ENCODE measurements at places on chromosomes 4 and X.

DNA sequence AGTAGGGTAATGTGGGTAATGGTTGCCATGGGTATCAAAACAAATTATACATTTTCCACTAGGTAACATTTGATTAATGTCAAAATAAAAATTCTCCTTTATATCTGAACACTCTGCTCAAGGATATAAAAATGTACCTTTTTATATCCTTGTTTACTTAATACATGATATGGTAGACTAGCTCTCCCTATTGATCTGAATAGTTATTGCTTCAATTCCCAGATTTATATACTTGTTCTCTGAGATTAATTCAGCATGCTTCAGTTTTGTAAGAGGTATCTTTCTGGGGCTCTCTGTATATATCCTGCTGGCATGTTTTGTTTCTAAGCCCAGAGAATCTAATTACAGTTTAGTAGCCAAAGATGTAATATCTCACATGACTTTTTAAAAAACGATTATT is 169.7 kb downstream of the NPNT start:
- no peaks in the 10 kb centered on the region for H3K27me3 ChIP-seq
- H3K36me3 ChIP-seq: no peaks in the 10 kb centered on the region
- no peaks in the 10 kb centered on the region for H3K4me1 ChIP-seq
- no peak for ATAC-seq
- H3K27ac ChIP-seq: no peak overlapping the region

DNA sequence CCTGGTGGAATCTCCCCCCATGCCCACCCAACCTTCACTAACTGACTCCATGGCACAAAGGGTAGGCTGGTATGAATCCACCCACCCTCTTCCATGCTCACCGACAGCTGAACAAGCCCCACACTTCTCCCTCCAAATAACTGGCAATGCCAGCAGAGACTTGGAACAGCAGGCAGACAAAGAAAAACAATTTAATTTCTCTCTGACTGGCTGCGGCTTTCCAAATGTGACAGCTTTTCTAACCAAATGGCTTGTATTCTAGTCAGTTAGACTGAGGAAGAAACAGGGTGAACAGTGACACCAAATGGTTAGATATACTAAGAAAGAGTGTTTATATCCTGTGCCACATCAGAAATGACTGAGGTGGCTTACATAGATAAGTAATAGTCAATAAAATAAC is 199.3 kb upstream of the ADAMTS3 start:
- H3K27me3 ChIP-seq: no peaks in the 10 kb centered on the region
- no peaks in the 10 kb centered on the region for H3K36me3 ChIP-seq
- H3K27ac ChIP-seq: peak overlapping the region; percentile 53
- ATAC-seq: peak; percentile 38

GRCh38 chr4:81685104-81685503 is 213.4 kb upstream of the RASGEF1B start:
- ATAC-seq: no peak
- H3K36me3 ChIP-seq: no peaks in the 10 kb centered on the region
- no peak overlapping the region for H3K27ac ChIP-seq
- no peaks in the 10 kb centered on the region for H3K4me1 ChIP-seq

DNA sequence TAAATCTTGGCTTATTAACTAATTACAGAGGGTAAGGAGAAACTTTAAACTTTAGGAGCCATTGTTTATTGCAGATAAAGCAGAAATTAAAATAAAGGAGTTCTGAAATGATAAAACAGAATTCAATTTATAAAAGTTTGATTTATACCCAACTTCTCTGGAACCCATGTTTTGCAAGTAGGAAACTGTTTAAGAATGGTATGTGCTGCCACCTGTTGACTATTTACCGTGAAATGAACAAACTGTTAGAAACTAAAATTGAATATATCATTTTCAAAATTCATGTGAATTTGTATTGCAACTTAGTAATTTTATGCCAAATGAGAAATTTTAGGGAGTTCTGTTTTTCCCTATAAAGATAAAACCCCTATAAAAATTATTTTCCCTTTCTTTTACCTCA is 11.0 kb upstream of the TBC1D8B start:
- H3K27me3 ChIP-seq: no peaks in the 10 kb centered on the region
- no peaks in the 10 kb centered on the region for H3K4me1 ChIP-seq
- H3K27ac ChIP-seq: no peak overlapping the region
- H3K4me3 ChIP-seq: no peak overlapping the region
- H3K36me3 ChIP-seq: no peaks in the 10 kb centered on the region
- no peak for ATAC-seq

DNA sequence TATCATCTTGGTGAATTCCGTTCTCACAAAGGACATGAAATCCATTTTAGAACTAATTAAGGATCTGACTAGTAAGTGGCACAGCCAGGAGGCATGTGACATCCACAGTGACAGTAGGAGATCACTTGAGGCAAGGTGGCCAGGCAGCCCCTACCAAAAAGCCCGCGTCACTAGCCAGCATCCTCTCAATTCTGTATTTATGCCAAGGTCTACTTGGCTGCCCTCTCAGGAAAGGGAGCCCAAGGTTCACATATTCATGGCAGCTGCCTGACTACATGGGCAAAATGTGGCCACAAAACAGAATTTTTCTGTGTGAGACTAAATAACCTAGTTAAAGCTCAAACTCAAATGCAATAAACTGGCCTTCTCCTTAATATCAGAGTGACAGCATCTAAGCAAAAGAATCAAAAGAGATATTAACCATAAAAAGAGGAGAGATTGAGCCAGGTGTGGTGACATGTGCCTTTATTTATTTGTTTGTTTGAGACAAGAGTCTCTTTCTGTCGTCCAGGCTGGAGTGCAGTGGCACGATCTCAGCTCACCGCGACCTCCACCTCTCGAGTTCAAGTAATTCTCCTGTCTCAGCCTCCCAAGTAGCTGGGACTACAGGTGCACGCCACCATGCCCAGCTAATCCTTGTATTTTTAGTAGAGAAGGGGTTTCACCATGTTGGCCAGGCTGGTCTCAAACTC is 51.5 kb downstream of the SLC9A7 start:
- no peaks in the 10 kb centered on the region for H3K4me1 ChIP-seq
- H3K4me3 ChIP-seq: no peak overlapping the region
- no peaks in the 10 kb centered on the region for H3K36me3 ChIP-seq
- no peak overlapping the region for H3K27ac ChIP-seq

DNA sequence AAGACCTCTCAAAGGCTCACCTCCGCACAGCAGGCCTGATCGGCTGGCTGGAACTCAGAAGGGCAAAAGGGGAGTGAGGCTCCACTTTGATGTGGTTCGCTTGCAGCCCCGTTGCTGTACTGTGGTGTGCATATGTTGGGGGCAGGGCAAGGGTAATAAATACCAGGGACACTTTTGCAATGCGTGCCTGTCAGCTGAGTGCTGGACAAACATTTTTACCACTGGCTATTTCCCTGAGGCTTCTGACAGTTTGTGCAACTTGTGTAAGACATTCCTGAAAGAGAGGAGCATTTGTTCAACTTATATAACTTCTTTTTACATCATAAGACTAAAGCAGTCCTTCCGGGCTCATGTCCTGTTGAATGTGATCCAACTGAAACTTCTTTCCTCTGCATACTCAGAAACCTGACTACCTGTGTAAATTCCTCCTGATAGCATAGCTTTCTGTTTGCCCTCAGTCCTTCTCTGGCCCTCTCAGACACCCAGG is 82.3 kb downstream of the SPRY1 start:
- no peaks in the 10 kb centered on the region for H3K27me3 ChIP-seq
- H3K36me3 ChIP-seq: no peaks in the 10 kb centered on the region

- no peak overlapping the region for H3K4me3 ChIP-seq
- H3K4me1 ChIP-seq: no peaks in the 10 kb centered on the region
- no peaks in the 10 kb centered on the region for H3K36me3 ChIP-seq
- no peaks in the 10 kb centered on the region for H3K27me3 ChIP-seq
- no peak overlapping the region for H3K27ac ChIP-seq
Measured at GRCh38 chr4:109083911-109084310, 218.5 kb downstream of the COL25A1 start.

- H3K4me3 ChIP-seq: peak overlapping the region; percentile 94
- ATAC-seq: no peak
- H3K27ac ChIP-seq: peak overlapping the region; percentile 85
- no peaks in the 10 kb centered on the region for H3K36me3 ChIP-seq
- H3K27me3 ChIP-seq: no peaks in the 10 kb centered on the region
Measured at GRCh38 chrX:18426004-18426320, 554 bp downstream of the CDKL5 start.

DNA sequence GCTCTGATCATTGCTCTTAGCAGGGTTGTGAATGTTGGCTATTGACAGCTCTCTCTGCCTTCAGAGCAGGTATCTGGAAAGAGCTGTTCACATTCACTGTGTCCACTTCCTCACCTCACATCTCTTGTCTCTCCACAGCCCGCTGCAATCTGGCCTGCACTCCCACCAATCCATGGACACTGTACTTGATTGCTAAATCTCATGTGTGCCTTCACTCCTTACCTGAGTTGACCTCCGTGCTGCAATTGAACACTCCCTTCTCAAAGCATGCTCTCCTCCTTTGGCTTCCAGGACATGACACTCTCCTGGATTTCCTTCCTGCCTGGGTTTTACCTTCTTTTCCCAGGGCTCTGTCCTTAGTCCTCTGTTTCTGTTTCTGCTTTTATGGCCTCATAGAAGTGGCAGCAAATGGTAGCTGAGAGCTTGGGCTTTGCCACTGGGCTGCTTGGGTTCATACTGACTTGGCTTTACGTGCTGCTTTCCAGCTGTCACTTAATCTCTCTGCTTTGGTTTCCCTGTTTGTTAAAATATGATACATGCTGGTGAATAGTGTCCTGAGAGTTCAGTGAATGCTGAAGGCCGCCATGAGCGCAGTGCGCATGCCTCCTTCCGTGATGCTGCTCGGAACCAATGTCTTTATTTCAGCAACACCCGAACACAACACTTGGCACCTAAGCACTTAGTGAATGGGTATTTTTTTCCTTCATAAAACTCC is 29.5 kb downstream of the DCUN1D4 start:
- no peak overlapping the region for H3K4me3 ChIP-seq
- no peaks in the 10 kb centered on the region for H3K4me1 ChIP-seq
- H3K36me3 ChIP-seq: no peaks in the 10 kb centered on the region

DNA sequence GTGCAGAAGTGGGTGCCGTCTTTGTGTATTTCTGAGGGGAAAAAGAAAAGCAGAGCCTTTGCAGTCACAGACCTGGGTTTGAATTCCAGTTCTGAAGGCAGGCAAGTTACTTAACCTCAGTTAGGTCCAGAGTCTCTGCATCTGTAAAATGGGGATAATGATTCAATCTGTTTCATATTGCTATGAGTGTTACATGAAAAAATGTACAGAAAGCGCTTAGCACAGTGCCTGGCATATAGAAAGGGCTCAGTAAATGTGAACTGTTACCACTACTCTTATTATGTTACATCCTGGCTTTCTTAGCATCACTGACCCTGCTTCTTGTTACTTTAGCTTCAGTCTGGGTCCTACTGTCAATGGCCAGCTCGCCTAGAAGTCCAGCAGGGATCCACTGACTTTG is 45.9 kb downstream of the DOCK11 start:
- H3K36me3 ChIP-seq: no peaks in the 10 kb centered on the region
- H3K4me1 ChIP-seq: peaks cover 31% of the 10 kb centered on the region
- ATAC-seq: no peak
- H3K4me3 ChIP-seq: no peak overlapping the region

- H3K27me3 ChIP-seq: no peaks in the 10 kb centered on the region
- no peak overlapping the region for H3K27ac ChIP-seq
- no peak for ATAC-seq
- H3K4me3 ChIP-seq: no peak overlapping the region
Measured at GRCh38 chr4:101865501-101866062, 75.1 kb downstream of the BANK1 start.

GRCh38 chr4:75567725-75568124 is 11.9 kb downstream of the ODAPH start:
- no peak overlapping the region for H3K4me3 ChIP-seq
- no peaks in the 10 kb centered on the region for H3K36me3 ChIP-seq

- no peak for ATAC-seq
- H3K4me3 ChIP-seq: no peak overlapping the region
- H3K27ac ChIP-seq: no peak overlapping the region
- no peaks in the 10 kb centered on the region for H3K27me3 ChIP-seq
- H3K4me1 ChIP-seq: no peaks in the 10 kb centered on the region
- no peaks in the 10 kb centered on the region for H3K36me3 ChIP-seq
Measured at GRCh38 chr4:109125084-109125483, 177.4 kb downstream of the COL25A1 start.

- H3K4me3 ChIP-seq: no peak overlapping the region
- no peaks in the 10 kb centered on the region for H3K27me3 ChIP-seq
- no peaks in the 10 kb centered on the region for H3K4me1 ChIP-seq
Measured at GRCh38 chrX:36019125-36019524, 99.6 kb downstream of the CFAP47 start.

DNA sequence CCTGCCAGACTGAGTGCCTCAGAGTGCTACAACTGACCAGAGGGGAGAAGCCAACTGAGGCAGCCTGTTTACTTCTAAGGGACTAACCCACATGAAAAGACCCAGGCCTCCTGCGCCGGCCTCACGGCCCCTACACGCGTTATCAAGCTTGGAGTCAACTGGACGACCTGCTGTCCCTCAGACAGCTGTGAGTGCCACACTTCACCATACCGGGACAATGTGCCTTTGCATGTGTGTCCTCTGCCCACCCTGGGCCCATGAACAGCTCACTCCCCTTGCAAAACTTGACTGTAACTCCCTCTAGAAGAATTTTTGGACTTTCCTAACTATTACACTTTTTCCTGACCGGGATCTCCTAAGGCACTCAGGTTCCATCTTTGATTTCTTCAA is 1.8 kb downstream of the NOP14 start:
- no peak overlapping the region for H3K27ac ChIP-seq
- no peaks in the 10 kb centered on the region for H3K27me3 ChIP-seq
- H3K4me3 ChIP-seq: peak overlapping the region; percentile 99
- peaks cover 26% of the 10 kb centered on the region for H3K36me3 ChIP-seq
- no peak for ATAC-seq

GRCh38 chr4:54315561-54316538 is 86.8 kb downstream of the PDGFRA start:
- H3K36me3 ChIP-seq: no peaks in the 10 kb centered on the region
- no peaks in the 10 kb centered on the region for H3K4me1 ChIP-seq
- no peak for ATAC-seq
- H3K27me3 ChIP-seq: no peaks in the 10 kb centered on the region
- H3K27ac ChIP-seq: no peak overlapping the region

- no peaks in the 10 kb centered on the region for H3K27me3 ChIP-seq
- H3K36me3 ChIP-seq: no peaks in the 10 kb centered on the region
- no peaks in the 10 kb centered on the region for H3K4me1 ChIP-seq
- ATAC-seq: no peak
Measured at GRCh38 chr4:110061076-110061475, 137.3 kb downstream of the ELOVL6 start.

GRCh38 chr4:96916711-96917110 is 1076.8 kb downstream of the PDHA2 start:
- H3K27me3 ChIP-seq: no peaks in the 10 kb centered on the region
- H3K4me3 ChIP-seq: no peak overlapping the region
- ATAC-seq: no peak
- H3K27ac ChIP-seq: no peak overlapping the region
- no peaks in the 10 kb centered on the region for H3K4me1 ChIP-seq
